Thymus (tissue), 14 donors: ENCODE measurements at places on chromosomes 2 and 18.
A peak's percentile ranks its signal among the peaks of the same experiment; 100 is the strongest.

- DNase-seq = no peak
Observed at GRCh38 chr2:238988105-238988504, 140.2 kb downstream of the TWIST2 start.

DNA sequence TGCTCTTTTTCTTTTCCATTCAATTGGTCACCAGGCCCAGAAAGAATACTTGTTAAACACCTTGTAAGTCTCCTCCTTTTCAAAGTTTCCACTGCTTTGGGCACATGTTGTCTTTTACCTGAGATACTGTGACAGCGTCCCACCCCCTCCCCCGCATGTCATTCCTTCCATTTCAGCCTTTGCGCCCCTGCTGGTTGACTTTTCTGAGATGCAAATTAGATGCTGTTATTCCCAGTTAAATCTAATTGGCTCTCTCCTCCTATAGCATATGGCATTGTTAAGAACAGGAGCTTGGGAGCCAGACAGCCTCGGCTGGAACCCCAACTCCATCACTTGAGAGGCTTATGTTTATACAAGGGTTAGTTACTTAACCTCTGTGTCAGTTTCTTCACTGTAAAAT is 80.3 kb upstream of the GAREM1 start:
- DNase-seq = no peak

GRCh38 chr2:96236882-96237281 is 28.3 kb upstream of the STARD7 start:
- DNase-seq = no peak

DNA sequence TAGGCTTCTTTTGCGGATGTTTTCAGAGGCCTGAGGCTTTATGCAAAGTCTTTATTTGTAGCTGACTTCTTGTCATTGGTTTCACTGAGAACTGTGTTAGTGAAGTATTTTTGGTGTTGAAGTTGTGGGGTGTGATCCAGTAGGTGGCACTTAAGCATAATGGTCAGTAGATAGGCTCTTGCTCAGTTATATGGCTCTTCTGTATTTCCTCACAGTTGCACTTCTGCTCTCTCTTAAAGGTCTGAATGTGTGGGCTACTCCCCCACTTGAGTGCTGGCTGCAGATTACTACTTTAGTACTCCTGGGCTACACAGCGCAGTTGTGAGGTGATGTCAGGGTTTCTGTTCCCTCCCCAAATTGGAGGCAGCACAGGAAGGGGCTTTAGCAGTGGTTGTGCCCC is 133.8 kb upstream of the SCN7A start:
- no peak for DNase-seq

DNA sequence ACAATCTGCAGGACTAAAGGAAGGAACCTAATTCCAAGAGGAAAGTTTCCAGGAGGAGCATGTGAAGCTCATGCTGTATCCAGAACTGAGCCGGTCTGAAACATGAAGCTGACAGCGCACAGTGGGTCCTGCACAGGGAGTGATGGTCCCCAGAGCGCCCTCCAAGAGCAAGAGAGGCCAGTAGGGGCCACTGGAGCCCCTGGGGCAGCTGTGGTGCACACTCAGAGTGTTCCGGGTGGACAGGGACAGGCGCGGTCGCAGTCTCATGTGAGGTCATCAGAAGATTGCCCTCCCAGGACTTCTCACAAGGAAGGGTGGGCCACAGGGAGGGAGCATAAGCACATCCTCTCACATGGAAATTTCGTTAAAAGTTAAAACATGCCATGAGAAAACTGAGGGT is 355.9 kb downstream of the EIPR1 start:
- no peak for DNase-seq

- DNase-seq = no peak
Observed at GRCh38 chr2:96868555-96869280, 1.2 kb downstream of the SEMA4C start.

DNA sequence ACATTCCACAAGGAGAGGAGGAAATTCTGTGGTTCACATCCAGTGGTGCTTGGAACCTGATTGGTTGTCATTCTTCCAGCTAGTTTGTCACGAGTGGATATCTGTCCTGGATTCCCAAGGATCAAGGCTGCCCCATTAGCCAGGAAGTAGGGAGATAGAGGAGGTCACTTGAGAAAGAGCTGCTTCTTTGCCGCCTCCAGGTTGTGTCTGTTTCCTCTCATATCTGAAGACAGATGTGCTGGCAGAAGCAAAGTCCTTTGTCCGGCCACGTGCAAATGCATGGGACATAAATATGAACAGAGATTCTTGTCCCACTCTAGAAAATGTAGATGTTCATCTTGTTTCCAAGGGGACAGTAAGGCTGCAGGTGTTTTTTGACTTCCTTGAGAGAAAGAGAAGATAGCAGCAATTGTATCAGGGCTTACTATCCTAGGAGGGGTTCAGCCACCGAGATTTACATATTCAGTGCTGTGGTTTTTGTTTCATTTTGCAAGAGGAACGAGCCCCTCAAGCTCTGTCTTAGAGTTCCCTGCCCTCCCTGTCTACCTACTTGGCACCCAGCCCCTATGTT is 174.4 kb downstream of the RPIA start:
- DNase-seq = peak; percentile 34

DNA sequence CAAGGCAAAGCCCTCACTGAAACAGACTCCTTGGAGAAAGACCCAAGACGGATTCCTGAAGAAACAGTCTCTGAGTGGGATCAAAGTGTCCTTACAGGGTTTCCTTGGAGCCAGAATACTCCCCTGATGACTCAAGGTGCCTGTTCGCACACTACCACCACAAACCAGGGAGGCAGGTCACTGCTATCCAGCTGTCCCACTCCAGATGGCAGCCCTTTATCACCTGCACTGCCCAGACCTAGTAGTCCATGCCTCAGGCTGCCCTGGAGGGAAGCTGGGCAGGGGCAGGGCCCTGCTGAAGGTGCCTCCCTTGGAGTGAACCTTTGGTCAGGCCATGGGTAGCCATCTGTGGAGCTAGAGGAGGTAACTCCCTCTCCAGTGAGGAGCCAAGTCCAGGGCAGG is 34.1 kb downstream of the TRABD2A start:
- no peak for DNase-seq

DNA sequence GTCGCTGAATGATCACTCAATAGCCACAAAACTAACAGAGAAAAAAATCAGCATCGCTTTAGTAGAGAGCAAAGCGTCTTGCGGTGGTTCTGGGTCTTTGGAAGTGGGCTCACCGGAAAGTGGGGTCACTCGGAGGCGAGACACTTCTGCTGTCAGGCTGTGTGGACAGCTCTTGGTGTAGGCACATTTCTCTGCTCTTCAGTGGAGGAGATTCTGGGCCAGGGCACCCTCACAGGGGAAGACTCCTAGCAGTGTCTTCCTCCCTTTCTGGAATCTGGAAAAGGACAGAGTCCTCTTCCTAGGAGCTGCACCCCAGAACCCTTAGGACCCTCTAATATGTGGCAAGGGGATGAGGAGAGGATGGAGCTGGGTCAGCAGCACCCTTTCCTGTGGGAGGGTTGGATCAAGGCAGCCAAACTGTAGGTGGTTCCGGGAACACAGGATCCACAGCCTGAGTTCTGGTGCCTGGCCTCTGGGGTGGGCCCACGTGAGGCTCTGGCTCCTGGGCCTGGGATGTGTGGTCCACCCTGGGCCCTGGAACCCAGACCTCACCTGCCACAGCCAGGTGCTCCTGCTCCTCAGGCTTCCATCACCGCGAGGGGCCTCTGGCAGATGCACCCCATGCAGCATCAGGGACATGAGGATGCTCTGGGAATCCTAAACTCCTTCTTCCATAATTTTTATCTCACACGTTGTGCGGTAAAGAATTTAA is 25.1 kb downstream of the GPR35 start:
- no peak for DNase-seq

DNA sequence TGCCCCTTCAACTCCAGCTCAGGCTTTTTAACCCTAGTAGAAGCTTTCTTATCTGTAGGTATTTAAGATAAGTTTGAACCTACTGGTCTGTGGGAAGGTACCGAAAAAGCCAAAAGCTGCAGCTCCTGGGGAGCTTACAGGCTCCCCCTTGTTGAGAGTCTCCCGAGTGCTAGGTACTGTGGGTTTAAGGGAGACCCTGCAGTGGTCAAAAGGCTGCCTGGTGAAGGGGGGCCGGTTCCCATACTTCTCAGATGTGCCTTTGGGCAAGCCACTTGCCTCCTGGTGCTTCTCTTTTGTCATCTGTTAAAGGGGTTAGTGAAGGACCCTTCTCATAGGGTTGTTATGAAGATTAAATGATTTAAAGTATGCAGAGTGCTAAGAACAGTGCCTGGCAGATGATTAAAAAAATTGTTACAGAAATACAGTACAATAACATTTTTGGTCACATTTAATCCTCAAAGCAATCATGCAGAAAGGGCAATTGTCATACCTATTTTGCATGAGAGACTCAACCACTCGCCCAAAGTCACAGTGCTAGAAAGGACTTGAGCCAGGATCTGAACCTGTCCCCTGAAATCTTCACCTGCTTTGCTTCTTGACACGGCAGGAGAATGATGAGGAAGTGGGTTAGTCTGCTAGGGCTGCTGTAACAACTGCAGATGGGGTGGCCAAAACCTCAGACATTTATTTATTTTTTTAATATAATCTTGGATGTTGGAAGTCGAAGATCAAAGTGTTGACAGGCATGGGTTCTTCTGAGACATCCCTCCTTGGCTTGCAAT is 62.5 kb downstream of the NEDD4L start:
- DNase-seq = no peak

DNA sequence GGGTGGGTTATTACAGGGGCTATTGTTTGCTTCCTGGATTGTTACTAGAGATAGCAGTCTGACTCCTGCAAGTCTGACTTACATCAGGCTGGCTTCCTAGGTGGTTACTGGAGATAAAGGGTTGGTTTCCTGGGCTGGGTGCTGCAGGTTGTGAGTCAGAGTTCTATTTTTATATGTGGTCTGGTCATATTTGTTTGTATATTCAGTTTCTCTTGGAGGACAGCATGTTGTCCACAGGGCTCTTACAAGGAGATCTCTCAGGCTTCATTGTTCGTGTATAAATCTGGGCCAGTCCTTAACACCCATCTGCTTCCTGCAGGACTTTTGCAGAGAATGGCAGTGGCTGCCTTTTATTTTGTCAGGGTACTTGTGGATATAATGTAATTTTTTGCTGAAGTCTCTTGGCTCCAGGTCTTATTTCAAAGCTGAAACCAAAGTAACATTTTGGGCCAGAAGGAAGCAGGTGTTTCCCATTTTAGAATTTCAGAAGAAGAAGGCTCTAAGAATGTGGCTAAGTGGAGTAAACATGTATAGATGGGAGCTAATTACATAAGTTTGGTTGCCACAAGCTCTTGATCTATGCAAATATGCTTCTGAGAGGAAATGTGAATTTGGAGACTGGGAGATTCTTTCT is 65.9 kb upstream of the SLC16A14 start:
- no peak for DNase-seq

DNA sequence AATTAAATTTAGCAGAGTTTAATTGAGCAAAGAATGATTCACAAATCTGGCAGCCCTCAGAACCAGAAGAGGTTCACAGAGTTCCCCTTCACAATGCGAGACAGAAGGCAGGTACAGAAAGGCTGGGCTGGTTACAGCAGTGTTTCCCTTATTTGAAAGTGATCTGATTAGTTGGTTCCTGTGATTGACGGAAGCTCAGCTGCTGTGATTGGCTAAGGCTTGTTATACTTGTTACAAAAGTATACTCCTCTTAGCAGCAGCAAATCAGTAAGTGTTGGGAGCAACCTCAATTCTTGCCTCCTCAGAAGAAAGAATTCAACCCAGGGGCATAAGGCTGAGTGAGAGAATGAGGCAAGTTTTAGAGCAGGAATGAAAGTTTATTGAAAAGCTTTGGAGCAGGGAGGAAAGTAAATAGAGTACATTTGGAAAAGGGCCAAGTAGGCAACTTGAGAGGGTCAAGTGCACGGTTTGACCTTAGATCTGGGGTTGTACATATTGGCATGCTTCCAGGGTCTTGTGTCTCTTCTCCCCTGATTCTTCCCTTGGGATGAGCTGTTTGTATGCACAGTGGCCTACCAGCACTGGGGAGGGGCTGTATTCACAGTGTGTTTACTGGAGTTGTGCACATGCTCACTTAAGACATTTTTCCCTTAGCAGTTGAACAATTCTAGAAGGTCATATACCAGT is 431.8 kb upstream of the RAB12 start:
- DNase-seq = no peak

DNA sequence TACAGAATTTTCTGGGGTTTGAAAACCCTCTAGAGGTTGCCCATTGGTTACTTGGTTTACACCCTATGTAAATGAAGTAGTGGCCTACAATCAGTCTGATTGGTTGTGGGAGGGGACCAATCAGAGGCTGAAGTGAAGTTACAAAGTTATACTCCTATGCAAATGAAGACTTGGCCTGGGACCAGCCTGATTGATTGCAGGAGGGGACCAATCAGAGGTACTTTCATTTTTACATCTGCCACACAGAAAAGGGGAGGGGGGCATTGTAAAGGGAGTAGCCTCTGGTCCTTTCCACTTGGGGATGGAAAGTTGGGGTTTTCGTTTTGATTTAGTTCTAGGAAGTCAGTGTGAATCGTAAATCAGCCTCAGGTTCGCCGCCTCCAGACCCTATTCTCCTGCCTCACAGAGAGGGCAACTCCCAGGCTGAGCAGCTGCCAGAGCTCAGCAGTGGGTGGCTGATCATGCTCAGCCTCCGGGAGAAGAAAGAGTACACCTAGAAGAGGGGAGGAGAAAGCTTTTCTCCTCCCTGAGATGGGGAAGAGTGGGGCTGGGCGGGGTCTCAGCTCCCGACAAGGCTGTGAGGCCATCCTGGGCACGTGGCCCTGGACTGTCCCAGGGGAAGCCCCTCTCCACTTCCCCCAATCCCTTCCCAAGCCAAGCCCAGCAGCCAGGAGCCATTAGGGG is 372.5 kb downstream of the GALR1 start:
- no peak for DNase-seq

- DNase-seq = no peak
Observed at GRCh38 chr2:226832061-226832460, 3.8 kb upstream of the RHBDD1 start.

DNA sequence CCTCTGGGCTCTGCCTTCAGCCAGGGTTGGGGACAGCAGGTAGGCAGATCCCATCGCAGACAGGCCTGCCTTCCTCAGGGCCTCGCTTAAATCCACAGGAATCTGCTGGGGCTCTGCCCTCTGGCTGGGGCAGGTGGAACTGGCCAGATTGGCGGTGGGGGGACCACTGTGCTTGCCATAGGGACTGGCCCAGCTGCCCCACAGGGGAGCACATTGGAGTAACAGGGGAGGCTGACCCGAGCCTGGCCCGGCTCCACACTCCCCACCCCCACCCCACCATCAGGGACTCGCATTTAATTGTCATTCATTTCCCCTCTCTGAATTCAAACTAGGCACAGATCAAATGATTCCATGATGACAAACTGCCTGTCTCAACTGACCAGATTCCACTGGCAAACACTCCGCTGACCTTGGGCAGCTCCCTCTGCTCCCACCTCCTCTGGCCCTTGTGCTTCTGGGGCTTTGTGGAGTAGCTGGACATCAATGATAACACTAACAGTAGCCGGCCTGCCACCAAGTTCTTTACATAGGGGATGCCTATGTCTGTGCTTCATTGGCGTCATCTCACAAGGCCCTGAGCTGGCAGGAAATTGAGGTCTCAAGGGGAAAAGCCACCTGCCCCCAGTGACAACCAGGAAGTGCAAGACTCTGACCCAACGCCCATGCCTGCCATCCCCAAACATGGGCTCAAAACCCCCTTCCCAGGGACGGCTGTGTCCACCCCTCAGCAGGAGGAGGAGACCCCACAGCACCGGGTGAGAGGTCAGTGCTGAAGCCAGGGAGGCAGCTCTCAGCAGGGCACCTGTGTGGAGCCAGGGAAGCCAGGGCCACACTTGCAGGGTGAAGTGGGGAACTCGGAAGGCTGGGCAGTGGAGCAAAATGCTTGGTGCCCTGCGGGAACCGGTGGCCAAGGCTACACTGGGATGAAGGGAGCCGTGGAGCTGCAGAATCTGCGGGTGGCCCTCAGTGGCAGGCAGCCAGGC is 2.1 kb upstream of the B3GNT7 start:
- DNase-seq = peak; percentile 49
